ENCODE measurements at places on chromosomes 5 and 9. TPM values are rescaled to one million over a fixed set of nuclear protein-coding genes. Genes with fewer than 3 reads are reported as not detected.

The ZNG1C gene
- total RNA-seq = 13.3 TPM

The EFNA5 gene
- 17.6 TPM for total RNA-seq

The GPR21 gene
- total RNA-seq = 0.58 TPM

DNA sequence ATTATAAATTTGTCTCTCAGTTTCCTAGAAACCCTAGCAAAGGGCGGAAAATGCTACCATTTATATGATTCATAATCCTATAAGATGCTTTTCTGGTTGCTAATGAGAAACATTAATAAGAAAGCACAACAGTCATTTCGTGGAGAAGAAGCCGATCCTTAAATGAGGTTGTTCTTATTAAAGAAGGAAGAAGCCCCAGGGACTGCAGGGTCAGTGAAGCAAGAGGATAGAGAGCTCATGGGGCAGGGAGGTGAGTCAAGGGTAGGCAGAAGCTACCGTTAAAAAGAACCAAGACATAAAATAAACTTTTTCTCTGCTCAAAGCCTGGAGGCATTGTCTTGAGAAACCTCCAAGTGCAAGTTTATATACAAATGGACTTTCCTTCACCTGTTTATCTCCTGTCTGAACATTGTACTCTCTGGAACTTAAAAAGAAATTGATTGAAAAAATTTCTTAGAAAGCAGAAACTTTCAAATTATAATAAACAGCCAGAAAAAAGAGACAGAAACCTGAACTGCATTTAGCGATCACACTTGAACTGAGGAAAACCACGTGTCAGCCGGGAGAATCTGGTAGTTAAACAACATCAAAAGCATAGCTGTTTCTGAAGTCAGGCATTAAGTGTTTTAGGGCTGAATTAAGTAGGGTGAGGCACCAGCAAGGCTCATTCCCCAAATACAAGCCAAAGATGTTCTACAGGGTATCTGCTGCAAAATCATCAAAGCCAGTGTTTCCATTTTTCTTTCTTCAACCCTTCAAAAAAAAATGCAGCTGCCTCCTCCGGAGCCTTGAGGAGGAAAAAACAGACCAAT is 21.9 kb downstream of the HTR4 start:
- H3K36me3 ChIP-seq = no peaks in the 10 kb centered on the region
- no peak for DNase-seq
- no peak overlapping the region for H3K27ac ChIP-seq
- H3K27me3 ChIP-seq = no peaks in the 10 kb centered on the region
- H3K4me1 ChIP-seq = no peaks in the 10 kb centered on the region

- no peaks in the 10 kb centered on the region for H3K36me3 ChIP-seq
- H3K27ac ChIP-seq = no peak overlapping the region
- no peak overlapping the region for H3K4me3 ChIP-seq
- H3K27me3 ChIP-seq = no peaks in the 10 kb centered on the region
Measured at GRCh38 chr9:115691693-115692092, 461.9 kb upstream of the PAPPA start.

DNA sequence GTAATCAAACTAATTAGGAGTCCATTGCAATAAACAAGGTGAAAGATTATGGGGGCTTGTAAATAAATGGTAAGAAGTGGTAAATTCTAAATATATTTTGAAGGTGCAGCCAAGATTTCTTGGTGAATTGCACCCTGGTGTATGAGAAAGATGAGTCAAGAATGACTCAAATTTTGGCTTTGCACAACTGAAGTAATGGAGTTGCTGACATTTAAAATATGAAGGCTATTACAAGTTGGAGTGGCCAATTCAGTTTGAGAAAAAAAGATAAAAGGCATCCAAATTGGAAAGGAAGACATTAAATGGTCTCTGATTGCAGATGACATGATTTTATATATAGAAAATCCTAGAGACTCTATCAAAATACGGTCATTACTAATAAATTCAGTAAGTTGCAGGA is 2330.6 kb downstream of the MAT2B start:
- H3K27ac ChIP-seq = no peak overlapping the region
- H3K4me3 ChIP-seq = no peak overlapping the region
- no peaks in the 10 kb centered on the region for H3K36me3 ChIP-seq
- no peaks in the 10 kb centered on the region for H3K27me3 ChIP-seq
- no peaks in the 10 kb centered on the region for H3K4me1 ChIP-seq

DNA sequence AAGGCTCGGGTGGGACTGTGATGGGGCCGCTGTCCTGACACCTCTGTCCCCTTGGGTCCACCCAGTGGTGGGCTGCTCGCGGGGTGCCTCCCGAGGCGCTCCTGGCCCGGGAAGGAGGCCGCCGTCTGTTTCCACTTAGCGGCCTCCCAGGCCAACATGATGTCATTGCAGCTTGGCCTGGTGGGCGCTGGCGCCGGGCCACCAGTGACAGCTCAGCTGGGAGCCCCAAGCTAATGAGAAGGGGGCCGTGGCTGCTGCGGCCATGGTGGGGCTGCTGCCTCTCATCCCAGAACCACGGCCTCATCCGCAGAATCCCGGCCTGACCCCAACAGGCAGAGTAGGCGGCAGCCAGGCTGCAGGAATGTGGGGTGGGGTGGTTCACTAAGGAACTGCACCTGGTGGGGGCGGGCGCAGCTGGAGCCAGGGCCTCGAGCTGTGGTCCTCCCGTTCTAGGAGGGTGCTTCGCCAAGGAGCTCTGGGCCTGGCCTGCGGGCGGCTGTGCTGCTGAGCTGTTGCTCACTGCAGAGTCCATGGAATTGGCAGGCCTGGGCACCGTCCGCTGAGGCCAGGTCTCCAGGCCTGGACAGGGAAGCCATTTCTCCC is 123.5 kb upstream of the COL5A1 start:
- H3K4me3 ChIP-seq = no peak overlapping the region
- no peak overlapping the region for H3K27ac ChIP-seq
- DNase-seq = no peak
- H3K4me1 ChIP-seq = no peaks in the 10 kb centered on the region
- no peaks in the 10 kb centered on the region for H3K36me3 ChIP-seq

- no peaks in the 10 kb centered on the region for H3K36me3 ChIP-seq
- H3K4me3 ChIP-seq = no peak overlapping the region
- no peak overlapping the region for H3K27ac ChIP-seq
Measured at GRCh38 chr9:127159325-127159801, 36.9 kb upstream of the ANGPTL2 start.

Data from H1 (cell line).